Caki2 (cell line): ENCODE measurements at places on chromosomes 3 and 15. TPM values are rescaled to one million over a fixed set of nuclear protein-coding genes. Genes with fewer than 3 reads are reported as not detected.

DNA sequence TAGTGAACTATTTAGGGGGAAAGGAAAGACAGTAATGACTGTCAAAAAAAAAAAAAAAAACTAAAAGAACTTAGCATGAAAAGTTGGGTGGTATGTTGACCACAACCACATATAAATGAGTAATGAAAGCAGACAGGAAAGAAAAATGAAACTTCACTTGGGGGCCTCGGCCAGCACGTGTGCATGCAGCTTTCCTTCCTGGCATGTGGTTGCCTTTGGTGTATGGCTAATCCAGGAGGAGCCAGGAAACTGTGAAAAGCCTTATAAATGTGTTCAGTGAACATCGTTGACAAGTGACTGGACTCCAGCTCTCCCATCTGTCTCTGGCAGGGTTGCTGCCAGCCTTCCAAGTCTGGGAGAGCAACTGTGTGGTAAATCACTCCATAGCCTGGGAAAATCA lies 195.1 kb downstream of the DTWD1 start:
- no peak for DNase-seq

DNA sequence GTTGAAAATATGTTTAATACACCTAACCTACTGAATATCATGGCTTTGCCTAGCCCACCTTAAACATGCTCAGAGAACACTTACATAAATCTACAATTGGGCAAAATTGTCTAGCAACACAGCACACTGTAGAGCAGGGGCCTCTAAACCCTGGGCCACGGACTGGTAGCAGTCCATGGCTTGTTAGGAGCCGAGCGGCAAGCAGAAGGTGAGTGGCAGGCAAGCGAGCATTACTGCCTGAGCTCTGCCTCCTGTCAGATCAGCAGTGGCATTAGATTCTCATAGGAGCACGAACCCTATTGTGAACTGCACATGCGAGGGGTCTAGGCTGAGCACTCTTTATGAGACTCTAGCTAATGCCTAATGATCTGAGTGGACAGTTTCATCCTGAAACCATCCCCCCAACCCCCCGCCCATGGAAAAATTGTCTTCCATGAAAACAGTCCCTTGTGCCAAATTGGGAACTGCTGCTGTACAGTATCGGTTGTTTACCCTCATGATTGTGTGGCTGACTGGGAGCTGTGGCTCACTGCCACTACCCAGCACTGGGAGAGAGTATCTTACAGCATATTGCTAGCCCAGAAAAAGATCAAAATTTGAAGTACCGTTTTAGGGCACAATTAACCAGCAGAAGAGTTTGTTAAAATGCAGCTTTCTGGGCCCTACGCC lies 26.1 kb downstream of the CMSS1 start:
- peak; percentile 6 for DNase-seq

DNA sequence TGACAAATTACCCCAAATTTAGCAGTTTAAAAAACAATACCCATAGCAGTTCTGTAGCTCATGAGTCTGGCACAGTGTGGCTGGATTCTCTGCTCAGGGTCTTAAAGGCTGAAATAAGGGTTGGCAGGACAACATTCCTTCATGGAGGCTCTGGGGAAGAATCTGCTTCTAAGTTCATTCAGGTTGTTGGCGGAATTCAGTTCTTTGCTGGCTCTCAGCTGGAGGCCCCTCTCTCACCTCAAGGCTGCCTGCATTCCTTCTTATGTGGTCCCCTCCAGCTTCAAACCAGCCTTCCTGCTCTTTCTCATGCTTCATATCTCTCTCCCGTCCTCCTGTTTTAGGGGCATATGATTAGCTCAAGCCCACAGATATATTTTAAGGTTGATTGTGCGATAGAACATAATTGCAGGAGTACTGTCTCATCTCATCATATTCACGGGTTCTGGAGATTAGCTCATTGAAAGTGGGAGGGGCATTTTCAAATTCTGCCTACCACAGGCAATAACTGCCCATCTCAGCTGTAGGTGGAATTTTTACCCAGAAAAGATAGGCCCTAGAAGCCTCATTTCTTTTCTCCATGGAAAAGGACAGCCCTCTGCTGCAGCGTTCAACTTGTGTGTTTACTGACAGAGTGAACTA lies 5.6 kb upstream of the ZBTB47 start:
- no peak for DNase-seq

- DNase-seq: no peak
Measured at GRCh38 chr3:17352620-17353019, 389.8 kb downstream of the TBC1D5 start.

DNA sequence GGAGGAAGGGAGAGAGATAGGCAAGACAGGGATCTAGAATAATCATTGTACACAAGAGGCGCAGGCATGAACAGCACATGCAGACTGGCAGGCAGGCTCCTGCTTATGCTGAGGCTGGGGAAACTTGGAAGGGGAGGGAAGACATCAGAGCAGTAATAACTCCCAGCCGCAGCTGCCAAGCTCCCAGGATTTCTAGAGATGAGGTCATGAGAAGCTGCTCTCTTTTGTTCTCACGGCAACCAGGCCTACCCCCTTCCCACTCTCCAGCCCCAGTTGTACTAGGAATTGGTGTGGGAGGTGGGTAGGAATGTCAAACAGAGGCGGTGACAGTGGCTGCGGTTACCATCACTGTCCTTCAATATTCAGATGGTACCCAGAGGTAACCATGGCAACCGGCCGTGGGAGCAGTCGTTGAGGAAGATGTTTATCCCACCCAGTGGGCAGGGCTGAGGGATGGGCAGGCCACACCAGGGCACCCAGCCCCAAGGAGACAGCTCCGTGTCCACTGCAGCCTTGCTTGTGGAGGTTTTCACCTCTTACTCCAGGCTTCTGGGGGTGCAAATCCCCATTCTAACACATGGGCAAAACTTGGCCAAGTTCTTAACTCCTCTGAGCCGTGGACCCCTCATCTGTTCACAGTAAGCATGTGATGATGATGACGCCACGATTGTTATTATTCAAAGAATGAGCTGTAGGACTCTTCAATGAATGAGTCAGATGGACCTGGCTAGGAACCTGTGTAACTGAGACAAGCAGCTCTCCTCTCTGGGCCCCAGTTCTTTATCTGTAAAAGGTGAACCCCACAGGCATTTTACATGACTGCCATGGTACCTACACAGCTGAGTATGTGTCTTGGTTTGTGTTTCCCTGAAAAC lies 360.8 kb upstream of the PROK2 start:
- DNase-seq: no peak

DNA sequence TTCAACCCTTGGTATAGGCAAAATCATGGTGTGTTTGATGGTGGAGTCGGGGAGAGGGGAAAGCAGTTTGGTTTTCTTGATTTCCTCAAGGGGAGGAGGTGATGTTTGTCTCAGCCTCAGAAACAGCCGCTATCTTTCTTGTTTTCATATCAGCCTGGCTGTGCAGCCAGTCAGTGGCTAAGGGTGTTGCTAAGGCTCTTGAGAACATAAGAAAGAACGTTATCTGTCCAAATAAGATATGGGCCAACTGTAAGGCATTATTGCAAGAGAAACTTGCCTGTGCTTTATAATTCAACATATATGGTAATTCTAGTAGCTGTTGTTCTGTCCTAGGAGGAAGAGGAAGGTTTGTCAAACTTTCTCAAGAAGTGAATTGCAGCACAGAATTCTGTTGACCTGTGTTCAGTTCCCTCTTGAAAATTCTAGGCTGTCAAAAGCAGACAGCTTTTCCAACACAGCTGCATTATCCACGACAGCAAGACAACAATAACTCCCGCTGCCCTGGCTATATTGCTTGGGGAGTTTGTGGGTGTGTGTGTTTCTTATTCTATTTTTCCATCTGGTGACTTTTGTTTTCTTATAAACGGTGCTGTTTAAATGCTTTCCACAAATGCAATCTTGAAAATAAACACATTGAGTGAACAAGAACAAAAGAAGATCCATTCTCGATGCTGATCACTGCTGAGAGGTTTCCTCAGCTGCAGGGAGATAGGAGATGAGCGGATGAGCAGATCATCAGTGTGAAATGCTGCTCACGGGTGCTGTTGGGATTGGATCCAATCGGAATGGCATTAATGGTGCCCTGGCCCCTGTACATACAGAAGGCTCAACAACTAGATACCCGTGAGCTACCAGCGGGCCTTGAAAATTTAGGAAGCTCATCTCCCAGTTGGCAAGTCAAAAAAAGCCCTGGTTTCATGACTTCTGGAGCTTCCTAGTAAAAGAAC lies 90.8 kb upstream of the TNFAIP8L3 start:
- DNase-seq: no peak

DNA sequence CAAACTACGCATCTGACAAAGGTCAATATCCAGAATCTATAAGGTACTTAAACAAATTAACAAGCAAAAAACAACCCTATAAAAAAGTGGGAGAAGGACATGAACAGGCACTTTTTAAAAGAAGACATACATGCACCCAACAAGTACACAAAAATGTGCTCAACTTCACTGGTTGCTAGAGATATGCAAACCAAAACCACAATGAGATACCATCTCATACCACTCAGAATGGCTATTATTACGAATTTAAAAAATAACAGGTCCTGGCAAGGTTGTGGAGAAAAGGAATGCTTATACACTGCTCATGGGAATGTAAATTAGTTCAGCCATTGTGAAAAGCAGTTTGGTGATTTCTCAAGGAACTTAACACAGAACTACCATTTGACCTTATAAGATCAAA lies 175.6 kb upstream of the MLF1 start:
- DNase-seq: no peak

DNA sequence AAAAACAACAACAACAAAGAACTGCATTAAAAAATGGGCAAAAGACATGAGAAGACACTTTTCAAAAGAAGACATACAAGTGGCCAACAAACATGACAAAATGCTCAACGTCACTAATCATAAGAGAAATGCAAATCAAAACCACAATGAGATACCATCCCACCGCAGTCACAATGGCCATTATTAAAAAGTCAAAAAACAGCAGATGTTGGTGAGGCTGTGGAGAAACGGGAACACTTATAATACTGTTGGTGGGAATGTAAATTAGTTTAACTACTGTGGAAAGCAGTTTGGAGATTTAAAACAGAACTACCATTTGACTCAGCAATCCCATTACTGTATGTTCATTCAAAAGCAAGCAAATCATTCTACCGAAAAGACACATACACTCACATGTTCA lies 15.1 kb downstream of the EIF1B start:
- no peak for DNase-seq

DNA sequence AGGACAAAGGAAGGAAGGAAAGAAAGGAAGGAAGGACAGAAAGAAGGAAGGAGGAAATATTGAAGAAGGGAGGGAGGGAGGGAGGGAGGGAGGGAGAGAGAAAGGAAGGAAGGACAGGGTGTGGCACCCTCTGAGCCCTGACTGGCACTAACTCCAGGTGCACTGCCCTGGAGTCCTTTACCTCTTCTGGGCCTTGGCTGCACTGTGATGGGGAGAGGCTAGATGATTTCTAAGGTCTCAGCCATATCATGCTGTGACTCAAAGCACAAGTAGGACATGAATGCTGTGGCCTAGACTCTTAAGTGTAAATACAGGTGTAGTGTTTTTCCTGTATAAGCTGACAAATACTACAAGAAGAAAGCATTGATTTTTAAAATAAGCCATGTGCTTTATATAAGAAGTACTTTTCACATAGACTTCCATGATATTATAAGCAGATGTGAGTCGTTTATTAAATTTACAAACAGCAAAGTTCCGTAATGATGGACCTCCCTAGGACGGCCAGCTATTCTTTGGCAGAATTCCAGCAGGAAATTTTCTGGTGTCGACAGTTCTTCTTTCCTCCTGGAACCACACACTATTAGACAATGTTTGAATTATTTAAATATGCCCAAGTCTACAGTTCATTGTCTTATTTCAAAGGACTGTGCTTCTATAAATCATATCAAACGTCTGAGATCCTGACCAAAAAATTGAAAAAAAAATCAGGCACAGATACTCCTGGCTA lies 213.8 kb upstream of the C2CD4B start:
- DNase-seq: no peak

- no peak for DNase-seq
Measured at GRCh38 chr3:40073310-40074007, 236.0 kb upstream of the EIF1B start.

GRCh38 chr3:169475978-169476698 lies 187.4 kb downstream of the MECOM start:
- no peak for DNase-seq

DNA sequence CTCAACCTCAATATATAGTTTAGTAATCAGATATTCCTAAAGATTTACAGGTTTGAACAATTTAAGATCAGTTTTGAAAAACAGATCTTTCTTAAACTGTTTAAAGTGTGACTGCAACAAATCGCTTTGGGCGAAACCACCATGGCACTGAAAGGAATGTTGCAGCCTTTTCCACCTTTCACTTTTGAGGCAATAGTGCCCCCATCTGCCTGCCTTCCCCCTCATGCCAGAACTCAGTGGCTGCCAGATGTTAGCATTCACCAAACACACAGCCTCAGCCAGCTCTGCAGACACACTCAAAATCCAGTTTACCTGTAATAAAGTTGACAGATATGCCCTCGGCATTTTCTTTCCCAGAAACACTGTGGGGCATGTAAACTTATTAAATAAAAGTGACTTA lies 3.3 kb downstream of the LYSMD4 start:
- no peak for DNase-seq

DNA sequence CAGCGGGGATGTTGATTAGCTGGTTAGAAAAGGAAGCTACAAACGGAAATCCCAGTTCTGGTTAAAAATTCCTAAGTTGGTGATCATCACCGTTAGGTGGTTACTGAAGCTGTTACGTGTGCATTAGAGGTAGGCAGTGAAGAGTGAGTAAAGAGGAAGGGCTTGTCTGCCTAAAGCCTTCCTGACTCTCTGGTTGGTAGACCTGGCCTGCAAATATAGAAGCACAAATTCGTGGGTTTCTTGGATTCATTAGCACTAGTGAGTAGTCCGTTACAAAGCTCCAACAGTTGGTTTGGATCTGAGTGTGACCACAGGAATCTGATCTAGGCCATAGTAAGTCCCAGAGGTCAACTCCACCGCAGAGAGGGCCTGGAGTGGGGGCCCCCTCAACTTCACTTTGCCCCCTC lies 174.0 kb upstream of the TP63 start:
- DNase-seq: peak; percentile 78

The LRRC31 gene
- total RNA-seq: 0.47 and 0.98 TPM in 2 replicates

The CPNE9 gene
- total RNA-seq: not detected in 2 replicates

The CYP8B1 gene
- total RNA-seq: not detected in 2 replicates

The ABHD10 gene
- total RNA-seq: 21.3 and 59.1 TPM in 2 replicates
